ENCODE measurements at places on chromosomes 7 and 10. TPM values are rescaled to one million over a fixed set of nuclear protein-coding genes. Genes with fewer than 3 reads are reported as not detected.

DNA sequence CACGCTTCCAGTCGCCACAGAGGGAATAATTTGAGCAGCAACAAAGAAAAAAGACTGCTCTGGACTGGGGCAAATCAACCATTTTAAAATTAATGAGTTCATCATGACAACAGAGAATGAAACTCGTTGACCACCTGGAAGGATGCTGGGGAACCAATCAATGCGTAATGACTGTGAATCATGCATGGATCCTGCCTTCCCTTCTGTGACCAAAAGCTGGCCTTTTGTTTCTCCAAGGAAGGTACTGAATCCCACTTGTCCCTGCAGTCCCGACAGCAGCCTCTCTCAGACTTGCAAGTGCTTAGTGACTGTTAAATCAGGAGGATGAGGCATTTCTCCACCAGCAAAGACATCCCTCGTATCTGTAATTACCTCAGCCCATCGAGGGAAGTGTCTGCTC, 68.0 kb upstream of the TNS3 start:
- no peak for DNase-seq

DNA sequence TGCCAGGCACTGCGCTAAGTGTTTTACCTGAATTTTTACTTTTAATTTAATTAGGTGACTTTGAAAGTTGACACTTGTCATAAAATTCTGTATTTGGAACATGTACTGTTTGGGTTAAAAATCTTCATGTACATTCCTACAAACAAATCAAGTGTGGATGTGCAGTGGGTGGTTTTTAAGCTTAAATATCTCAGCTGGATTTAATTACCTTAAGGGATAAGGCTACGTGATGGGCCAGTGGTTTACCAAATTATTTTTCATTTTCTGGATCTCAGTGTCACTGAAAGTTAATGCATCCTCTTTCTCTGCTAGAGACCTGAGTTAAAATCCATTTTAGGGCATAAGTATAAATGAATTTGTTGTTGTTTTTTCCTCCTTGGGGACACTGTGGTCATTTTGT, 51.1 kb downstream of the EXOC4 start:
- DNase-seq = no peak

GRCh38 chr7:79420464-79420863, 33.0 kb downstream of the MAGI2 start:
- DNase-seq = no peak

- DNase-seq = no peak
Measured at GRCh38 chr7:132083126-132083525, 493.1 kb downstream of the PLXNA4 start.

GRCh38 chr10:106978756-106979155, 185.8 kb downstream of the SORCS1 start:
- no peak for DNase-seq

DNA sequence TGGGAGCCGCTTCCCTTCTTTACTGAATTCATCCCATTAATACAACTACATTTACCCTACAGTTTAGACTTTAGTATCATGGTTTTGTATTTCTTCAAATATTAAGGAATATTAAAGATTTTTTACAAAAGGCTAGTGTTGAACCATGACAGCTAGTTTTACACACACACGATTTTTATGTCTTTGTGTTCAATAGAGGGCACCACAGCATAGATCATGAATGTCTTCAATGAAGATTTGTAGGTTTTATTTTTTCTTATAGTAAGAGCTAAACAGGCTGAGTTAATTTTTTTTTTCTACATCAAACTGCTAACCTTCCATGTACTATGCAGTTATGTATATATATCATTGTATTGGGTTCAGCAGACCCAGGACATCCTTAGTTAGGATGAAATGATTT, 76.9 kb downstream of the SNX10 start:
- no peak for DNase-seq

GRCh38 chr10:132488231-132488821, 49.3 kb upstream of the INPP5A start:
- no peak for DNase-seq

DNA sequence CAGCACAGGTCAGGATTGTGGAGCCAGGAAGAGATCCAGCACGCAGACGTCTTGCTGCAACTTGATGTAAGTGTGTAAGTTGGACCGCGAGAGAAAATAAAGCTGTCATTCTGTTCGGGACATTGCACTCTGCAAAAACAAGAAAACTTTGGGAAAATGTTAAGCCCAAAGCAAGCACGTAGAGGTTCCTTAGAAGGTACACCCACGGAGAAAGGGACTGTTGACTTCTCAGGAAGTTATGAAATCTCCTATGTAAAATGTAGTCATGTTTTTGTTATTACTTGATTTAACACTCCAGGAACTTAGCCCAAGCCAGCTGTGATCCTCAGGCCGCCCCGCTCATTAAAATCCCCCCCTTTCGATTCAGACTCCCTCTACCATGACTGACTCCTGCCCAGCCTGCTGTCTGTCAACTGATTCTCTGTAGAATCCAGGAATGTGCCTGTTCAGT, 196.1 kb upstream of the TCF7L2 start:
- DNase-seq = no peak

DNA sequence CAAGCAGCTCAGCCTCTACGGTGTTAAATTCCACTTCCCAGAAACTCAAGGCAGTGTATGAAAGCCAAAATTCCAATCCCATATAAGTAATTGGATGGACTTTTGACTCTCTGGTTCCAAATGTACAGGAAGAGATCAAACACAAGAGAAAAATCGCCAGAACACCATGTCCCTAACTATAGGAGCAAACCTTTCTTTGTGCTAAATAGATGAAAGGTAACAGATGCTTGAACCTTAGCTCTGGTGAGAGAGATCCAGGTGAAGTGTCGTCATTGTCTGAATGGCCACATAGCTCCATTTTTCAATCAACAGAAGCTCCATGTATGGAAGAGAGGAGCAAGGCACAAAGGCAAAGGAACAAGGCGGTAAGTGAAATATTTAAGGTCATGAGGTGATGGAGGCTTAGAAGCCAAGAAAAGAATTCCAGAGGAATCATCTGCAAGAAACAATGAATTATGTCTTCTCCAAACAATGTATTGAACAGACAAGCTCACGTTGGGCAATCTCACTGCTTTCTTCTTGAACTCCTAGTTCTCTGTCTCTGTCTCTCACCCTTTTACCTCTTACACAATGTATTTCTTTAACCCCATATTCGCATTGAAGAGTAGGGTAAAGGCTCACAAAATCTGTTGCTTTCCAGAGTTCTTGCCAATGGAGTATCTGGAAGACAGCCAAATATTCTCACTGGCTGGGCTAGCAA, 585.1 kb downstream of the GATA3 start:
- DNase-seq = no peak

GRCh38 chr7:6709808-6710207, 3.1 kb upstream of the ZNF12 start:
- DNase-seq = no peak

- no peak for DNase-seq
Measured at GRCh38 chr7:93889261-93889660, 1.3 kb downstream of the TFPI2 start.

GRCh38 chr10:20785174-20785573, 111.9 kb downstream of the NEBL start:
- no peak for DNase-seq

DNA sequence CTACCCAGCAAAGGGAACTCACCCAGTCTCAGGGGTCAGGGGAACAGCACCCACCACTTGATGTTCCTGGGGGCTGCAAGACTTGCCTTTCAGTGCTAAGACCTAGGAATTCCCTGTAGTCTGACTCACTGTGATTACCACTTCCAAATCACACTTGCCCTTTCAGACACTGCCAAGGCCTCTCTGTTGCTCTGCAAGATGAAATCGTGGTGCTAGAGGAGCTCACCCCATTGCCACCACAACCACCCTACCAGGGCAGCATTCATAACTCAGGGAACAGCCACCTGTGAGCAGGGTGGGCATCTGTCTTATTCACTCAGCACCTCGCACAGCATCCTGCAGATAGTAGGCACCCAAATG, 36.5 kb downstream of the XPNPEP1 start:
- DNase-seq = no peak

DNA sequence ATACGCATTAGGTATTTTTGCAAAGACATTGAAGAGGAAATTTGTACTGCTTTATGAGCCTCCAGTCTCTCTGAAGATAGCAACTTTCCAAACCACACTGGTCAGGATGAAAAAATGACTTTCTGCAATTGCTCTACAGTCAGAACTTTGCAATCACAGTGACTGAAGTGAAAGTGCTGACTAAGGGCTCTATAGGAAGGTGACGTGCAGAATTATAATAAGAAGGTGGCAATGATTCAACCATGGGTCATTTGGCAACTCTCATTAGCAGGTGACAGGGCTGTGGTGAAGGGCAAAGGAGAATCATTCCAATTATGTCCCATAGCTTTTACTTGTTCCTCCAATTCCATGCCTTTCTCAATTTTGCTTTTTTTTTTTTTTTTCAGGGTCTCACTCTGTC, 311.0 kb downstream of the ANKRD30A start:
- DNase-seq = no peak

The GTF2I gene
- 96.8 TPM for total RNA-seq

The CUBN gene
- total RNA-seq = 6.7 TPM

The C10orf67 gene
- total RNA-seq = not detected

The CUZD1 gene
- 0.26 TPM for total RNA-seq

The ARF5 gene
- total RNA-seq = 170 TPM

The AKR1C8 gene
- not detected for total RNA-seq

The NEUROD6 gene
- not detected for total RNA-seq

The SLC29A4 gene
- total RNA-seq = 2.1 TPM

The PAX4 gene
- total RNA-seq = not detected

The UPK3B gene
- total RNA-seq = 0.38 TPM
